Activated T-helper 2 cell treated with anti-CD3 and anti-CD28 coated beads, Interferon-gamma antibody, Interleukin-2, Interleukin-4, amounts not matched to agents 10 μg/mL and 5 μg/mL and 100 μg/mL, durations not matched to agents 14 hours and 24 hours and 36 hours (primary cell): ENCODE measurements at places on chromosomes 11 and 22.

DNA sequence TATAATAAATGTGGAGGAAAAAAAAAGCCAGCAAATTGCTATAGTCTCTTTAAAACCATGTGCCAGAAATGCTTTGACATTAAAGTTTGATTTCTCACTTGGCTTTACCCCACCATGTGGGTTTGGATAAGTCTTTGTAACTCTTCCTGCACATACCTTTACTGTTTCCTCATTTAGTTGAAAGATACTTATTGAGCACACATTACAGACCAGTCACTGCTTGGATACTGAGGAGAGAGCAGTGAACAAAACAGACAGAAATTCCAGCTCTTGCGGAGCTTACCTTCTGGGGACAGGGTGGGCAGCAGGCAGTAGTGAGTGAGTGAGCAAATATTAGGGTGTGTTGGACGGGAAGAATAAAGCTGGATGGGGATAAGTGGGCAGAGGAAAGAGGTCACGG, 13.7 kb downstream of the PACS1 start:
- no peaks in the 10 kb centered on the region for H3K27me3 ChIP-seq
- DNase-seq: no peak
- H3K27ac ChIP-seq: no peak overlapping the region
- no peak overlapping the region for H3K4me3 ChIP-seq

DNA sequence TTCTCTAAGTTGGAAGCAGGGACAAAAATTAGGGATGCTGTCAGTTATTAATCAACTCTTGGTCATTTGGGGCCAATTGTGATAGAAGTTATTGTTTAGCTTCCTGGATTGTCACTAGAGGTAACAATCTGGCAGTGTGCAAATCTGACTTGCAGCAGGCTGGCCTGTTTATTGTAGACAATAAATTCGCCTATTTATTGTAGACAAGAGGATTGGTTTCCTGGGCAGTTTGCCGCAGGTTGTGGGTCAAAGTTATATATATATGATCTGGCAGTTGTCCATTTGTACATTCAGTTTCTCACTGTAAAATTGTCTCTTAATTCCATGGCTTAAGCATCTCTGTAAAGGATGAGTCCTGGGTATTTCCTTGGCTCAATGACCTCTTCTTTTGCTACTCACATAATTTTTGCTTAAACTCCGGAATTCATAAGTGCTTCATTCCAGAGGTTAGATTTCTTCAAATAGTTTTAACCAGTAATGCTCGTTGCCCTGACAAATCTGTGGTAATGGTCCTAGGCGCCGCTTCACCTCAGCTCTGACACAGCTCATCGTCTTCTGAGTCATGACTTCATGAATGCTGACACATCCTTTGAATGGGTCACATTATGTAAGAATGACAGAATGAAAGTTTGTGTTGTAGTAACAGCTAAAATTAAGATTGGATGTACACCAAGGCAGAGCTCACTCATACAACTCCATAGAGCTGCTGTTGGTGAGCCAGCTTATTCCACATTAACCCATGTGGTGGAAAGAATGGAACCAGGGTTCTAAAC, 7.8 kb upstream of the MMP3 start:
- no peak overlapping the region for H3K4me3 ChIP-seq
- no peaks in the 10 kb centered on the region for H3K4me1 ChIP-seq
- no peaks in the 10 kb centered on the region for H3K36me3 ChIP-seq
- no peak overlapping the region for H3K27ac ChIP-seq
- DNase-seq: no peak
- H3K27me3 ChIP-seq: peaks cover 2% of the 10 kb centered on the region

DNA sequence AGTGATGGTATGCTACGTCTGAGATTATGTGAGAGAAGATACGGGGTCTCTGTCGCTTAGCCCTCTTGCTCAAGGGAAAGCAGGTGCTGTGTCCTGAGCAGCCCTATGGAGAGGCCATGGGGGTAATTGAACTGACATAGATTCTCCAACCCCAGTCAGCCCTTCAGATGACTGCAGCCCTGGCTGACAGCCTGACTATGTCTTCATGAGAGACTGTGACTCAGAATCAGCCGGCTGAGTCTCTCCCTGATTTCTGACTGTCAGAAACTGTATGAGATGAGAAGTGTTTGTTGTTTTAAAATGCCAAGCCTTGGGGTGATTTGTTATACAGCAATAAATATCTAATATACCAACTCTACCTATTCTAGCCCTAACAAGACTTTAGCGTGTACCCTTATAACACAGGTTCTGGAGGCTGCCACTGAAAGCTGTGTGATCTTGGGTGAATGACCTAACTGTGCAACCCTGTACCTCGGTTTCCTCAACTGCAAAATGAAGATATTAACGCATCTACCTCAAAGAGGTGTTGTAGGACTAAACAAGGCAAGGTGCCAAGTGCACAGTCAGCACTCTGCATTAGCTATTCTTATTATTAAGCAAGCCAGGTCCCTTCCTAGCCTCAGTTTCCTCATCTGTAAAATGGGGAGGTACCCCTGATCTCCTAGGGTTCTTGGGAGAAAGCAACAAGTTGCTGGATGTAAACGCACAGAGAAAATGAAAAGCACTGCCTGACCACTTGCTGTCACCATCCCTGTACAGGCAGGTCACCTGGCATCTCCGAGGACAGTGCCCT, 24.9 kb downstream of the SLC43A1 start:
- H3K36me3 ChIP-seq: peaks cover 26% of the 10 kb centered on the region
- DNase-seq: no peak

DNA sequence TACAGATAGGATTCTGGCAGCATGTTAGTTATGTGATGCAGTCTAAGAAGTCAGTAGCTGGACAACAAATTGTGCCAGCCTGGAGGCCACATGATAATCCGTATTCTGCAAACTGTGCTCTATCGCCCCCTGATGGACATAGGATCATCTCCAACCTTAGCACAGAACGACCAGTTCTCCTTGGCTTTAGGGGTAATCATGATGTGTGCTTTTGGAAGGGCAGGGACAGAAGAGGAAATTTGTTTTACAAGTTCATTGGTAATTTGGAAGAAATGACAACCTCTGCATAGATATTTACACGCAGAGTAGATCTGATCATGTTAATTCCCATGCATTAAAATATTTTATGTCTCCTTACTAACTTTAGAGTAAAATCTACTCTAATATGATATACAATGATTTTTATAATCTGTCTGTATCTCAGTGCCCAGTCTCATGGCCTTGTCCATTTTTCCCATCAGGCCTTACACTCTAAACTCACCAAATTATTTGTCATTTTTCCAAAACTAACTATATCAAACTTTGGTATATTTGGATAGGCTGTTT, 12.1 kb downstream of the OR10D3 start:
- no peak for DNase-seq
- no peak overlapping the region for H3K27ac ChIP-seq
- H3K27me3 ChIP-seq: peaks cover 19% of the 10 kb centered on the region
- no peak overlapping the region for H3K4me3 ChIP-seq

DNA sequence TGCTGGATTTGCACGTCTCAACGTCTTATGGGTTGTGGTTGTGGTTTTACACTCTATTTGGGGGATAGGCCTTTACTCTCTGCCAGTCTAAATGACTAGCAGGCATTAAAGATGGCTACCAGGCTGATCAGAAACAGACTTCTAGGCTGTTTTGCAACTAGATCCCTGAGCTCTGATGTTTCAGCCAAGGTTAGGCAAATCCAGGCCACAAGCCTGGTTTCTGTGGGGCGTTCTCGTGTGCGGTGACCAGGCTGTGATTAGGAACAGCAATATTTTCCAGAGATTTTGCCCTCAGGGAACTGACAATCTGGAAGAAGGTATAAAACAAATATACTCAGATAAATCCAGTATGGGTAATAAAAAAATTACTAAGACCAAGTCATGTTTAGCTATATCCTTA, 502.4 kb downstream of the INSC start:
- DNase-seq: no peak
- no peaks in the 10 kb centered on the region for H3K36me3 ChIP-seq
- no peaks in the 10 kb centered on the region for H3K27me3 ChIP-seq
- no peak overlapping the region for H3K4me3 ChIP-seq

- H3K27me3 ChIP-seq: no peaks in the 10 kb centered on the region
- no peak overlapping the region for H3K4me3 ChIP-seq
- H3K27ac ChIP-seq: no peak overlapping the region
- H3K4me1 ChIP-seq: no peaks in the 10 kb centered on the region
These were observed 1293.2 kb downstream of the BRD1 start for GRCh38 chr22:48534395-48534958.
